ENCODE measurements at places on chromosomes 11 and 22.

GRCh38 chr22:47724751-47725150, 962.3 kb downstream of the TBC1D22A start:
- no peak for DNase-seq

GRCh38 chr22:31227186-31227585, 15.1 kb downstream of the LIMK2 start:
- DNase-seq, result no peak

DNA sequence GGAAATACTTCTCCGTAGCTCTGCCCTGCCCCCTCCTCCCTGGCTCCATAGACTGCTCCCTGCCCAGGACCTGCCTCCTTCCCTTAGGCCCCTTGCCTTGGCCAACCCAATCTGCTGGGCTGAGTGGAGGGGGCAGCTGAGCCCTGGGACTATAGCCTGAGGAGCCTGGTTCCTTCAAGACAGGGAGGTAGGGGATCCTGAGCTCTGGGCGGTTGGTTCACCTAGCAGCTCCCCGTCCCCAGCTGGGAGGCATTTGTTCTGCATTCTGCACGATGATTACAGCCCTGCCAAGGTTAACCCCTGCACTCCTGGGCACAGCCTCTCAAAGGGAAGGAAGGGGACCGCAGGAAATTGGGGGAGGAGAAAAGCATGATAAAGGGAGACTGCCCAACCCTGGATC, 3.6 kb upstream of the CDC42EP1 start:
- no peak for DNase-seq

DNA sequence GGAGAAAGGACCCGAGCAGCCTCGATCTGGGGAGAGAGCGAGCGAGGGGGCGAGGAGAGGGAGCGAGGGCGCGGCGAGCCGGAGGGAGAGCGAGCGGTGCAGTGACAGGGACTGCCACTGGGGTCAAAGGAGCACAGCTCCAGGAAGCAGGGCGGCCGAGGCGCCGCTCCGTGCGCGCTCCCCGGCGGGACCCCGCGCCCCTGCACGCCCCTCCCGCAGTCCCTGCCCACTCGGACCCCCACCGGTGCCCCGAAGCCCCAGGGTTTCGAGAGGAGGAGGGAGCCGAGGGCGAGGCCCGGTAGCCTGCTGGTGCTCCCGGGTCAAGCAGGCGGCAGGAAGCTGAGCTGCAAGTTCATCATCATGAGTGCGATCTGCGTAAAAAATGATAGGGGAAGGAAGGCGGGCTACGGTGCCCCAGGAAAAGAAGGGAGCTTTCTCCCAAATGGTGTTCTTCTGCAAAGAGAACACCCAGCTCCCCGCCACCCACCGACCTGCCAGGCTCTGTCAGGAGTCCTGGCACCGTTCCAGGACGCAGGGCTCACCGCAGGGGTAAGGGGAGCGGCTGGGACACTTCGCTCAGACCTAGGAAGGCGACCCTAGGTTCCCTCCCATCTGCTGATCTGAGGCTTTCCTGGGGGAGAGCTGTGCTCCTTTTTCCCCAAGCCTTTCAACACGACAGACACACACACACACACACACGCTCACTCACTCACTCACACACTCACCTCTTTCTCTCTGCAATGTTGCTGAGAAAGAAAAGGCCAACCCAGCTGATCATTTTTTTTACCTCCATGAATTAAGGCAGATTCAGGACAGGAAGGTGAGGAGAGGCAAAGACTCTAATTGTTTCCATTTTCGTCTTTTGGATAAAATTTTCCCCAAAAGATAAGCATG, at the start of gene MPPED2:
TSS of gene MPPED2 (minus strand) at position 103 of the 894 bp plus-strand sequence. CDS start 5,980 bp downstream, outside the sequence.
- no peak for DNase-seq

- no peak for DNase-seq
Measured at GRCh38 chr11:7673724-7674434, 579 bp upstream of the CYB5R2 start.

DNA sequence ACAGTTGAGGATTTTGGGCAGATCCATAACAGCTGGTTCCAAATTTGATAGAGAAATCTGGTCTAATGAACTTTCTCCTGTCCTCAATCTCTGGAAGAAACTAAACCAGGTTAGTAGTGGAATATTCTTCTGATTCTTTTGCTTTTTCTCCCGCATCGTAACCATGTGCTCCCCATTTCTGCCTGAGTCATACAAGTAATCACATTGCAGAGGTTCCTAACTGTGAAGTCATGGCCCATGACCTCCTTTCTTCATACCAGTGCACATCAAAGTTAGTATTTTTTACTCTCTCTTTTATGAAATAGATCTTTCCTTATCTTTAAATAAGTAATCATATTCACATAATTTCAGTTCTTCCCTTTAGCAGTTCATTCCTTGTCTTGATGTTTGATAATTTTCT, 249.0 kb downstream of the DYNC2H1 start:
- DNase-seq, result no peak

GRCh38 chr11:110490886-110491285, 61.1 kb downstream of the FDX1 start:
- no peak for DNase-seq

- no peak for DNase-seq
Measured at GRCh38 chr11:121421149-121421901, 30.8 kb upstream of the SORL1 start.

GRCh38 chr11:111352231-111352746, 26.8 kb downstream of the POU2AF1 start:
- DNase-seq, result no peak

DNA sequence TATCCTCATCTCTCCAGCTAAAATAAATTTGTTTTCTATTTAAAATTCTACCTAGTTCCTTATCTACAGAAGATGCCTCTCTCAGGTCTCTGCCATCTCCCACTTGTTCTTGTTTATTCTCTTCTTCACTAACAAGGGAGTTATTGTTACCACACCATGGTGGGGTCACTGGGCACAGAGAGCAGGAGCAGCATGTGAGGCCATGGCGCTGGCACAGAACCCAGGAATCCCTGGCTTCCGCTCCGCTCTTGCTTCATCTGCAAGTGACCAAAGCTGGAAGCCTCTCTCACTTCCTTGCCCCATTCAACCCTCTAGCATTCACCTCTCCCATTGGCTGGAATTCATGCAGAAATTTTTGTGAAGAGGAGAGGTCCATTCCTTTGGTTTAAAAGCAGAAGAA, 190.7 kb upstream of the NCAM1 start:
- no peak for DNase-seq

DNA sequence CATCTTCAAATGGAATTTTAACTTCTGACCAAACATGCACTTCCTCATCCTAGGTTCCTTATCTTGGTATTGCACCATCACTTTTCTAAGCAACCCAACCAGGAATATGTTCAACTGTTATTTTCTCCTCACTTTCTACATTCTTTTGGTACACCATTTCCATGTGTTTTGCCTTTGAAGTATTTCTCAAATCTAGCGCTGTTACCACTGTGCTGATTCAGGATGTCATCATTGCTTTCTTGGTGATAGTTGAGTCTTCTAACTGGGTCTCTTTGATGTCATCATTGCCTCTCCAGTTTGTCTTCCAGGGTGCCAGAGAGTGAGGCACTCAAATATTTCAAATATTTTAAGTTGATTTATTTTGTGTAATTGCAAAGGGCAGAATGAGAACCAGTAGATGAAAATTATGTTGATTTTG, 47.5 kb downstream of the HORMAD2 start:
- no peak for DNase-seq

DNA sequence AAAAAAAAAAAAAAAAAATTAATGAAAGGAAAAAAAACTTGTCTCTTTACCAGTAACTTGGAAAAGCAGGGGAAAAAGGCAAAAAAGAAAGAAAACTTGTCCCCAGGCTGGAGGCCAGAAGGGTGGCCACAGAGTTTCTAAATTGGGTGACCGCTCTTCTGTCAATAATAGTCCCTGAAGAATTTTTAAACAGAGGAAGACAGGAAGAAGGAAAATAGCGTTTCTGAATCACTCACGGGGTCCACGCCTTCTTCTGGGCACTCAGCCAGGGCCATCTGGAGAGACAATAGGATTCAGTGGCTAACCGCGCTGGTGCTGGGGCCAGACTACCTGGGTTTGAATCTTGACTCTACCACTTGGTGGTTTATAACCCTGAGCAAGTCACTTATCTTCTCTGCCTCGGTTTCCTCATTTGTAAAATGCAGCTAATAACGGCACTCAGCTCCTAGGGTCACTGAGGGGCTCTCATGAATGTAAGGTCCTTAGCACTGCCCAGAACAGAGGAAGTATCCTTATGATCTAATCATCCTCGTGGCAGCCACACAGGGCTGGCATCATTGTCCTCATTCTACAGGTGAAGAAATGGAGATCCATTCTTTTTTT, 7.0 kb downstream of the C11orf86 start:
- DNase-seq, result no peak

DNA sequence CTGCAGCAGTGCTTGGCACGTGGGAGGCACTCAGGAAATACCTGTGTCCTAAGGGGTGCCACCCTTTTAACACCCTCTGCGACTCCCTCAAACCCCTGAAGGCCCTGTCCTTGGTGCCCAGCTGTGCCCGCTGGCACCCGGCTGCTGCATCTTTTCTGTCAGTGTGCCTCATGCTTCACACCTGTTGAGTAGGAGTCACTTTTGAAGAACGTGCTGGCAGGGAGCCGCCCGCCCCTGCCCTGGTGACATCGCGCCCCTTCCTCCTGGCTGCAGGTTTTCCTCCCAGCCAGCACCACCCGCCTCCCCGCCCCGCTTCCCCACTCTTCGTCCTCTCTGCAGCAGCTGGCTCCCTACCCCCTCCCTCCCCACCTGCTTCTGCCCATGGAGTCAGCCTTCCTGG, 17.8 kb downstream of the FRMD8 start:
- DNase-seq, result no peak

DNA sequence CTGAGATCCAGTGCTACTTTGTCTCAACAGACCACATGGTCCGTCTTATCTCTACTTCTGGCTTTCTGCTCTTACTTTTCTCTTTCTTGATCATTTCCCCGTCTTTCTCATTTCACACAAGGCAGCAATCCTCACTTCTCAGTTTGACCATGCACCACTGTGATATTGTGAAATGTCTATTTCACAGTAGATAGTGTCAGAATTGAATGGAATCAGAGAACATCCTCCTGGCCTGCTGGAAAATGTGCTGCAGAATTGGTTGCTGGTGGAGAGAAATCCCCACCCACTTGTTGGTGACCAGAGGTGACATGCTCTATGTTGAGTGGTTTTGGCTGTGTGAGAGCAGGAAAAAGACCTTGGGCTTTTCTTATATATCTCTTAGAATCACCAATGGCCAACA, 57.8 kb upstream of the RCN1 start:
- no peak for DNase-seq

DNA sequence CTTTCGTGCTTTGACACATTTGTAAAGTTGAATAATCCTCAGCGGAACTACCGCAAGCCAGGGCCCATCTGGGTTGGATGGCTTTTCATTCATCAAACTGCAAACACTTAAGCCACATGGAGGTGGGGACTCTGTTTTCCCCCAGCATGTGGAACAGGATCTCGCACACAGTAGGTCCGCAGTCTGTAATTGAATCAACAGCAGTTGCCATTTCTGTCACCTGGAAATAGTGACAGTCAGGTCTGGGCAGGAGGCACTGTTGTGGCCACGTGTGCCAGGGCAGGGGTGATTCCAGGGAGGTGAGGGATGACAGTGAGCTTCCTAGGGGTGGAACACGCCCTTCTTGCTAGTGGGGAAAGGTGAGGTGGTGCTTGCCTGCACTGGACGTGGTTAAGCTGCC, 50.7 kb upstream of the ANO1 start:
- DNase-seq, result no peak

- DNase-seq, result no peak
Measured at GRCh38 chr22:48118654-48119053, 1356.2 kb downstream of the TBC1D22A start.

GRCh38 chr22:33519071-33519973, 401.0 kb downstream of the LARGE1 start:
- DNase-seq, result no peak

DNA sequence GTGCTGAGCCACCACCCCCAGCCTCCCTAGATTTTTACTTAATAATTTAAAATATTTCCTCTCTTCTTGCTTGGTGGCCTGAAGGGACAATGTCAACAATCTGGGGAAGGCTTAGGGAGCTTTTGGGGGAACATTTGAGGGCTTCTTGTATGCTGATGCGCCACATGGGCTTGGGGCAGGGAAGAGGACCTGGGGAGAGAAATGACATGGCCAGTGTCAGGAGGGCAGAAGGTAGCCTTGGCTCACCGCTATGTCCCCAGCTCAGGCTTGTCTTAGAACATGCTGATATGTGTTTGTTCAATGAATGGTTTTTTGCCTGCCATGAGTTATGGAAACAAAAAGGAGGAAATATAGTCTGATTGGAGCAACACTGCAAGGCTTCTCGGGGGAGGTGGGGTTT, 51.6 kb downstream of the ST14 start:
- DNase-seq, result no peak

DNA sequence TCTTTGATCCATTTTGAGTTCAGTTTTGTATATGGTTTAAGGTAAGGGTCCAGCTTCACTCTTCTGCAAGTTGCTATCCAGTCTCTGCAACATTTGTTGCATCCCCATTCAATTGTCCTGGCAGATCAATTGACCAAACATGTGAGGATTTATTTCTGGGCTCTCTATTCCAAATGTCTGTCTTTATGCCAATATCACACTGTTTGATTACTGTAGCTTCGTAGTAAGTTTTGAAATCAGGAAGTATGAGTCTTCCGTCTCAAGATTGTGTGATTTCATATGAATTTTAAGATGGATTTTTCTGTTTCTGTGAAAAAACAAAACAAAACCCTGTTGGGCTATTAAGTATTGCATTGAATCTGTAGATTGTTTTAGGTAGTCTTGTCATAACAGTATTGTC, 17.0 kb downstream of the APLP2 start:
- no peak for DNase-seq

DNA sequence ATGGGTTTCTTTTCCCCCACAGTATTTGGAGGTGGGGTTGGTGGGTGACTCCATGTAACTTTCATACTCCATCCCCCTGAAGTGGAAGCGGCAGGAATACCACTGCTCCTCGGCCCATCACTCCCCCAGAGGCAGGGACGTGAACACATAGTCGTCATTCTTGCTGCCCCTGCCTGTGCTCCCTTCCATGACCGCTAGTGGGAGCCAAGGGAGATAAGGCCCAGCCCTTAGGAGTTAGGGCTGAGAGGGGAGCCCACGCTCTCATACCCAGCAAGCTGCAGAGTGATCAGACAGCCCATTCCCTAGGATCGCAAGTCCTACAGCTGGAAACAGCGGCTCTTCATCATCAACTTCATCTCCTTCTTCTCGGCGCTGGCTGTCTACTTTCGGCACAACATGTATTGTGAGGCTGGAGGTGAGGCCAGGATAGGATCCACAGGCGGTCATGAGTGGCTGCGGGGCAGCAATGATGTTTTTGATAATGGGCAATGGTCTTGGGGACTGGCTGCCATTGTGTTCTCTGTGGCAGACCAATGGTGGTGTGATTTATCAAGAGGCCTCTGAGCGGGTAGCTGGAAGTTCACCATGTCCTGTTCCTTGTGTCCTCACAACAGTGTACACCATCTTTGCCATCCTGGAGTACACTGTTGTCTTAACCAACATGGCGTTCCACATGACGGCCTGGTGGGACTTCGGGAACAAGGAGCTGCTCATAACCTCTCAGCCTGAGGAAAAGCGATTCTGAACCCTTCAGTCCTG, 15.9 kb downstream of the RHOG start:
- peak; percentile 86 for DNase-seq

- DNase-seq, result no peak
Measured at GRCh38 chr22:32617271-32617670, 142.7 kb downstream of the FBXO7 start.
